CD4-positive, alpha-beta T cell treated with Interferon alpha-2 for 1 hour (primary cell): ENCODE measurements at places on chromosomes 1 and 21.
A peak's percentile ranks its signal among the peaks of the same experiment; 100 is the strongest.

DNA sequence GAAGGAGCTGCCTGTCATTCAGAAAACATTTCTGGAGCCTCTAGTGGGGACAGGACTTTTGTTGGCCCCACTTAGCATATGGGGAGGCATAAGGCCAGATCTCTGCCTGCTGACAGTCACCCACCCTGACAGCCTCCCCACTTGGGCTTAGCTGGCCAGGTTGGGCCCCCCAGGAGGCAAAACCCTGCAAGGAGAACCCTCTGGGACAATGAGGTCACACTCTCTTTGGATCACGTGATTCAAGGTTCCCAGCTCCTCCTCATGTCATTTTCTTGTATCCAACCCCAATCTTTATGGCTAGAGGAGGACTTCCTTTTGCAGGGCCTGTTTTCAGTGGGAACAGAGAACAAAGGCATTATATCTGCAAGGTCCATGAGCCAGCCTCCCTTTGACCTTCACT, 60.0 kb downstream of the NAV1 start:
- no peak for DNase-seq

GRCh38 chr1:95252422-95252821, 18.4 kb downstream of the RWDD3 start:
- DNase-seq = no peak

GRCh38 chr1:55478742-55479141, 263.6 kb upstream of the USP24 start:
- no peak for DNase-seq

GRCh38 chr1:78263459-78263858, 217.7 kb downstream of the GIPC2 start:
- no peak for DNase-seq

DNA sequence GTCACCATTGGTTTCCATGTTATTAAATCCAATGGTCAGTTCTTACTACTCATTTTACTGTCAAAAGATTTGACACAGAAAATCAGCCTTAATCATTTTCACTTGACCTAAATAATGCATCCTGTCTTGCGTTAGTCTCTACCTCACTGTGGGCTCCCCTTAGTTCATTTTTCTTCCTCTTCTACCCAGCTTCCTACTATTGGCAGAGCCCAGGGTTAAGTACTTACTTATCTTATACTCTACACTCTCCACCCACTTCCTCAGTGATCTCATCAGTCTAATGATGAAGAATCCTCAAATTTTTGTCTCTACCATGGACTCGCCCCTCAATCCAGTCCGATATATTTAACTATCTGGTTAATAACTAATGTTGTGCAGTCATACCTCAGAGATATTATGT, 735.9 kb downstream of the KCNT2 start:
- DNase-seq = no peak

DNA sequence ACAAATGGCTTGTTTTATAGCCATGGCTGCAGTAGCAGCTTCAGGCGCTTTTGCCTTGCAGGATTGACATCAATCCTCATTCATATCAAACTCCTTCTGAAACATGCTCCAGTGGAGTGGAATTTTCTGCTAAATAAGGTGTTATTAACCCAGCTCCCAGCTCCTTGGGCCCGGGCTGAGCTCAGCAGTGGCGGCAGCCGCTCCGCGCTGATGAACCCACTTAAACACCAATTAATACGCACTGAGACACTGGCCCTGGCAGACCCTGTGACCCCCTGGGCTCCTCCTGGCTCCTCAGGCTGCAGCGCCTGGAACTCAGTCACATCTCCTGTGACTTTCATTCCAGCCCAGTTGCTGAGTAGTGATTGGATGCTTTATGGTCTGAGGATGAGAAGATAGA, 137.4 kb upstream of the GRIK3 start:
- DNase-seq = no peak

- peak; percentile 63 for DNase-seq
Observed at GRCh38 chr1:225911191-225912130, 12.6 kb downstream of the PYCR2 start.

DNA sequence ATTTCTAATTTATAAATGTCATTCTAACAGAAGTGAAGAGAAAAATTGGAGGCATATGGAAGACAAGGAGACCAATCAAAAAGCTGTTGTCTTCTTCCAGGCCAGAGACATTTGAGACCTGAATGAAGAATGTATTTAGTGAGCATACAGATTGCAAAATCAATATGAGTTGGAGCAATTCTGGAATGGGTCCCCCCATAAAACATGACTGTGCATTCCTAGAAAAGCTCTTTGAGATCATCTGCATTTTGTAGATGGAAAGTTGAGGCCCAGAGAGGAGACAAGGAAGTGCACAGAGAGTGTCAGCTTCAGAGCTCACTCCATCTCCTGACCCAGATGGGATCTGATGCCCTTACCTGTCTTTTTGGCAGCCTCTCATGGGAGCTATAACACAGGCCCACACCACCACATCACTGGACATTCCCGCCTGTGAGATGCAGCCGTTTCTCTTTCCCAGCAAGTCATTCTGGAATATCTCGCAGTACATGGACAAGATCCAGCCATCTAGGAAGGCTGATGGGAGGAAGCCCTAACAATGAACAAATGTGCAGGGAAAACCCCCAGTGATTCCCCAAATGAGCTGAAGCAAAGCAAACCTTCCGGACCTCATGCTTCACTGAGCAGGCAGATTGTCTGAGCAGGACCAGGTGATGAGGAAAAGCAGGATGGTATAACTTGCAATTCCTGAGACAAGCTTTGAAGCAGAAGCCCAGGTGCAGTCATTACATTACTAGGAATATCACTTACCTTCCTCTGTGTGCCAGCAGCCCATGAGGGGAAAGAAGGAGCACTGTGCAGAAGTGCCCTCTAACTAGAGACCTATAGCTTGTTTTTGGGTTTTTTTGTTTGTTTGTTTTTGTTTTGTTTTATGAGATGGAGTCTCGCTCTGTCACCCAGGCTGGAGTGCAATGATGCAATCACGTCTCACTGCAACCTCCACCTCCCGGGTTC, 445.6 kb downstream of the PLPP3 start:
- no peak for DNase-seq

- no peak for DNase-seq
Observed at GRCh38 chr21:36606287-36606982, 92.5 kb upstream of the SIM2 start.

GRCh38 chr1:244451539-244451950, at the start of gene ADSS2:
Gene ADSS2 (minus strand): TSS chr1:244451909. CDS start chr1:244451817, 92 bp downstream.
- DNase-seq = no peak

DNA sequence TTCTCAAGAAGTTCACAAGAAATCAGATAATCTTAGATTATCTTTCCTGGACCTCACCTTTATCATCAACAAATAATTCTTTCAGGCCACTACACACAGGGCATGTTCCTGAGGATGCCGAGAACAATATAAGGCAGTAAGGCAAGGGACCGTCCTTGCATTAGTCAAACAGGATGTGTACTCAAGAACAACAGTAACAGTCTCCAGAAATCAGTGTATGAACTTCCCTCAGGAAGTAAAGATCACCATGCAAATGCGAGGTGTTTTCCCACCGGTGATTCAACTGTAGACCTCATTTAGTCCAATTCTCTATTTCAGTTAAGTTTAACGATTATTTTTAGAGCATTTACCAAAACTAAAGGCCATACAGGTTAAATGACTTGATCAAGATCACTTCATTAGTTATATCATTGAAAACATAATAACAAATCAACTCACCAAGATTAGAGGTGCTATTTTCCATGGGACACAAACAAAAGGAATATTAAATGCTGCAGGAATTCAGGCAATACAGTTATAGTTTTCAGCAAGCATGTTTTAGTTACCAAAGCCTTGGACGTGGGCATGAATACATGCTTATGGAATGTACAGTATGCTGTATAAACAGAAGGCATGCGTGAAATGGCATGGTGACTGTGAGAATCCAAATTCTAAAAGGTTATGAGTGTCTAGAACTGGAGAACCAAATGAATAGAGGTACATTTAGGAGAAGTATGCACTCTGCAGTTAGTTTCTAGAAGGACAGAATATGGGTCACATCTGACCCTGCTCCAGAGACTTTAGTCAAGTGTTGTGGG, 145.2 kb downstream of the TNR start:
- no peak for DNase-seq

DNA sequence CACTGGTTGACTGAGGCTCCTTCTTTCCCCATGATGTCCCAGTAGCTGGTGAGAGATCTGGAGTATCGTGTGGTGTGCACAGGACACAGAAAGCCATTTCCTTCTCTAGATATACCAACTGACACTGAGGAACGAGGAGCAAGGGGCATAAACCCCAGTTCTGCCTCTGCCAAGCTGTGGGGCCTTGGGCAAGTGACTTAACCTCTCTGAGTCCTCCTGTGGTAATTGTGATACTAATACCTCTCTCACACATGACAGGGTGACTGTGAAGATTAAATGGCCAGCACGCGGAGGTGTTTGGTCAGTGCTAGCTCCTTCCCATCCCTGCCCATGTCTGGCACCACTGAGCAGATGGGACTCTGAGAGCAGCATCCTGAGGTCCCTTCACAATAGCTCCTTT, 26.3 kb upstream of the TCEA3 start:
- DNase-seq = no peak

- no peak for DNase-seq
Observed at GRCh38 chr1:162111572-162111971, 42.1 kb downstream of the NOS1AP start.

DNA sequence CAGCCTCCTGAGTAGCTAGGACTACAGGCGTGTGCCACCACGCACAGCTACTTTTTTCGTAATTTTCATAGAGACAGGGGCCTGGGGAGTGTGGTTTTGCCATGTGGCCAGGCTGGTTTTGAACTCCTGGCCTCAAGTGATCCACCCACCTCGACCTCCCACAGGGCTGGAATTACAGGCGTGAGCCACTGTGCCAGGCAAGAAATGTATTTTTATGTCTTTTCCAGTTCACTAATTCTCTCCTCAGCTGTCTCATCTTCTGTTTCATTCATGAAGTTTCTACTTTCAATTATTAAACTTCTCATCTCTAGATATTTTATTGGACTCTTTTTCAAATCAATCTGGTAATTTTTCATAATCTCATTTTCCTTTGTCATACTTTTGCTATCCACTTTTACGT, 72.1 kb upstream of the DISP3 start:
- no peak for DNase-seq
